Renal pelvis (tissue), 12 donors: ENCODE measurements at places on chromosomes 3 and 15.

GRCh38 chr15:101502572-101503295 lies 13.2 kb upstream of the PCSK6 start:
- no peak for DNase-seq

- no peak for DNase-seq
Measured at GRCh38 chr15:86557018-86557550, 477.4 kb downstream of the AGBL1 start.

DNA sequence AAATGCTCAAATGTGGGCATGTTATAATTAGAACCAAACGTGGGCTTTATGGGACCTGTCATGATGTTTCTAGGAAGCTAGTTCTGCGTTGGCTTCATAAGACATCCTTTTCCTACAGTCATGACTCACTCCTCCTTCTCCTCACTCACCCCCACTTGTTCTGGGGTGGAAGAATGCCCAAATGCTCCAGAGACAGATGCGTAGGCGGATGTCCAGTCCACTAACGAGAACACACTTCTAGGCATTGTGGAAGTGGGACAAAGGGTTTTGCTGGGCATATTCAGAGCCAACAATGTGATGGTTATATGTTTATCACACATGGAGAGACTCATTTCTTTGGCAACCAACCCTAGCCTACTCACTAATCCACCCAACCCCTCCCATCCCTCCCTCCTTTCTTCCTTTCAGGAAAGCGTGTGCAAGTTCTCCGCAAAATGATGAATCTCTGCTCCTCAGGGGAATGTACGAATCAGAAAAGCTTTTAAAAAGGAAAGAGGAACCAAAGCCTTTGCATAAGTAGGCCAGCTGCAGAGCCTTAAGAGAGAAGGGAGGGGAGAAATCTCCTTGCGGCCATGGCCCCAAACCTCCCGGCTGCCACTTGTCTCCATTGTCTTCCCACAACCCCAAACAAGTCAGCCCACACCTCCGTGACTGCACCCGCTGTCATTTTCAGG lies 123.0 kb upstream of the SPRED1 start:
- DNase-seq = peak; percentile 45

- DNase-seq = no peak
Measured at GRCh38 chr15:62950462-62950931, 92.0 kb upstream of the TPM1 start.
